ENCODE measurements at places on chromosomes 13 and 19.
A peak's percentile ranks its signal among the peaks of the same experiment; 100 is the strongest.

DNA sequence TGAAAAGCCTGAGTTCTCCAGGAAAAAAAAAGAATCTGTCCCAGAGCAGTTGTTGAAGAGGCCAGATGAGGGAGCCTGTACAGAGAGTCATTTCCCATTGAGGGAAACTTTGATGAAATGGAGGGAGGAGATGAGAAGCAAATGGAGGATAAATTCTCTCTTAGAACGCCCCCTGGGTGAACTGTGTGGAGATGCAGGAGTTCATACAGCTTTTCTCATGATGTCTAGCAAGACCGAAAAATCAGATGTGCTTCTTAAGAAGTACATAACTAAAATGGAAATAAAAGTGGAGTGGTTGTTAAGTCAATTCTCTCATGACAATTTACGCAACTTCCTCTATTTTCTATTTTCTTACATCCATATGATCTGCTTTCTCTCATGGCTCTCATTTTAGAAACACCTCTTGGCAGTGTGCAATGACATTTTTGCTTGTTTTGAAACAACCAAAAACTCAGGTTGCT, 1263.1 kb downstream of the PCDH9 start:
- no peak for DNase-seq

GRCh38 chr13:81194362-81194761, 853.4 kb upstream of the SPRY2 start:
- DNase-seq, result no peak

DNA sequence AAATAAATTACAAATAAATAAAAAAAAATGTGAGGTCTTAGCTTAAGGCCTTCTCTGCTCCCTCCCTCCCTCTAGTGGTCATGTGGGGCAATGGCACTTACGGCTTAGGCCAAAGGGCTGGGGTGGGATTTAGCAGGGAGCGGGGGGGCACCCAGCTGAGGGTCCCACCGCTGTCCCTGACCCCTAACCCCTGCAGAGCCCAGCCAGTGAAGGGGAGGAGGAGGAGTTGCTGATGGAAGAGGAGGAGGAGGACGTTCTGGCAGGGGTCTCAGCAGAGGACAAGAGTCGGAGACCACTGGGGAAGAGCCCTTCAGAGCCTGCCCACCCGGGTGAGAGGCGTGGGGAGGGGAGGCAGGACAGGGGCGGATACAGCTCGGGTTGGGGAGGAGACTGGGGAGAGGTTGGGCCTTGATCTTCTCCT, 9.3 kb downstream of the MPND start:
- DNase-seq, result peak; percentile 80

GRCh38 chr13:101982903-101983302, 418.9 kb downstream of the FGF14 start:
- DNase-seq, result no peak

- no peak for DNase-seq
Measured at GRCh38 chr13:59461411-59461810, 702.3 kb downstream of the DIAPH3 start.

DNA sequence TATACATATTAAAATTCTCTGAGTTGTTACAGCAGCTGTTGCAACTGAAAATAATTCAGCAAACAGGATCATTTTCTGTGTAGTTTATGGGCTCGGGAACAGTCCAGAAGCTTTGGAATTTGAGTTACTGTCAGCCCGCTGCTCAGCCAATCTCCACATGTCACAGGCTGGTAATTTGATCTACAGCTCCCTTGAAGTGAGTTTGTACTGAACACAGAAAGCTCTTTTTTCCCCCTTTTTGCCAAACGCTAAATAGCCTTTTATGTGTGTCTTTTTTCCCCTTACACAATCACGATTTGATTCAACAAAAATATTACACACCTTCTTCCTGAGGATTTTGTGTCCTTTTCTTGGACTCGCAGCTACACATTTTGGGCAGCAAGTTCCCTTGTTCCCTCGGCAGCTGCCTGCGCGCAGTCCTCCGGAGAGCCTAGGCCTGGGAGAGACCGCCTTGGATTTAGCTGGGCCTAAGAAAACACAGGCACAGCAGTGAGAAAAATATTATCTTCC, 371.4 kb downstream of the KCNRG start:
- no peak for DNase-seq

GRCh38 chr13:34034411-34034810, 216.5 kb downstream of the RFC3 start:
- no peak for DNase-seq

GRCh38 chr19:3684054-3684816, 16.0 kb downstream of the PIP5K1C start:
- peak; percentile 90 for DNase-seq

- DNase-seq, result no peak
Measured at GRCh38 chr13:99757756-99758459, 213.7 kb downstream of the ZIC5 start.

DNA sequence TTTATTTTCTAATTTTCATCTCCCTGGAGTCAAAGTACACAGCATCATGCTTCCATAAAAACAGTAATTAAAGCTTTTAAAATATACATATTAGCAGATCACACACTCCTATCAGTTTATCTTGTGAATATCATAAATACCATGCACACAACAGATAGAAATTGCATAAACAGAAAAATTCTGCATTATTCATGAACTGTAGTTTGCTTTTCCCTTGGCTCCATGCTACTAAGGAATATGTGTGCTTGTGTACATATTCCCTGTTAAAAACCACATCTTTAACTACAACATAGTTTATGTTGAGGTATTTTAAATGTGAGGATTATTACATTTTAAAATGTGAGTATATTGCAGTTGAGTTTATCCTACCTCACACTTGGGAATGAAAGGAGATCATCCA, 193.5 kb downstream of the FGF14 start:
- DNase-seq, result no peak

DNA sequence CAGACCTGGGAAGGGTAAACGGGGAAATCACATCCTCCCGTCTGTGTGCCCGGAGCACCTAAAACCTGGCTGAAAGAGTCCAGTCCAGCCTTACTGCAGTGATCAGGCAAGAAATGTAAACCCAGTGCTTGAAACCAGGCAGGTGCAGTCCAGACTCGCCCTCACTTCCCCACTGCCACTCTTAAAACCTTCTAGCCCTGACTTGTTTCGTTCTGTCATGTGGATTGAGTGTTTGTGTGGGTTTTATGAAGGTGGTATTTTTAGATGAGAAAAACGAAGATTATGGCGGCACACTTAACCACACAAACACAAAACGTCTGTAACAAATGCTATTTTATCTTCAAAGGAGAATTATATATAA, 839 bp upstream of the CKAP2 start:
- DNase-seq, result peak; percentile 66

DNA sequence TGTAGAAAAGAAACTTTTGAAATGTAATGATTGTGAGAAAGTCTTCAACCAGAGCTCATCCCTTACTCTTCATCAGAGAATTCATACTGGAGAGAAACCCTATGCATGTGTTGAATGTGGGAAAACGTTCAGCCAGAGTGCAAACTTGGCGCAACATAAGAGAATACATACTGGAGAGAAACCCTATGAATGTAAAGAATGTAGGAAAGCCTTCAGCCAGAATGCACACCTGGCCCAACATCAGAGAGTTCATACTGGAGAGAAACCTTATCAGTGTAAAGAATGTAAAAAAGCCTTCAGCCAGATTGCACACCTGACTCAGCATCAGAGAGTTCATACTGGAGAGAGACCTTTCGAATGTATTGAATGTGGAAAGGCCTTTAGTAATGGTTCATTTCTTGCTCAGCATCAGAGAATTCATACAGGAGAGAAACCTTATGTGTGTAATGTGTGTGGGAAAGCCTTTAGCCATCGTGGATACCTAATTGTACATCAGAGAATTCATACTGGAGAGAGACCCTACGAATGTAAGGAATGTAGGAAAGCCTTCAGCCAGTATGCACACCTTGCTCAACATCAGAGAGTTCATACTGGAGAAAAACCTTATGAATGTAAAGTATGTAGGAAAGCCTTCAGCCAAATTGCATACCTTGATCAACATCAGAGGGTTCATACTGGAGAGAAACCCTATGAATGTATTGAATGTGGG, 19.3 kb downstream of the ZNF583 start:
- DNase-seq, result no peak

DNA sequence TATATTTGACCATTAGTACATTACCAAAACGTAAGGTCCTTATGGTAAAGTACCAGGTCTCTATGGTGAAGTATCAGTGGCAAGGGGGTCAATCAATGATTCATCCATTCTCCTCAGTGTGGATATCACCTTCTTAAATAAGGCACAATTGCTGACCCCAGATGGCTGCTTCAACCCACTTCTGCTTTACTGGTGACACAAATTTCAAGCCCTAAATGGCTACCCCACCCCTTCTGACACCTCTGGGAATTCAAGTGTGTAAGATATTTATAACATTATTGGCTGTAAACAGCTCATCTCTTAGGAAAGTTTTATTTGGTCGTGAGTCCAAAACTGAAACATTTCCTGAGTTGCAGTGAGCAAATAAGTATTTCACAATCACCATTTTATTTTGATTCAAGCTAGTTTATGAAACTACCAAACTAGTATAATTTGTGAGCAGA, 7.9 kb upstream of the WBP4 start:
- peak; percentile 35 for DNase-seq

GRCh38 chr13:100917011-100917410, 242.4 kb upstream of the TMTC4 start:
- no peak for DNase-seq

DNA sequence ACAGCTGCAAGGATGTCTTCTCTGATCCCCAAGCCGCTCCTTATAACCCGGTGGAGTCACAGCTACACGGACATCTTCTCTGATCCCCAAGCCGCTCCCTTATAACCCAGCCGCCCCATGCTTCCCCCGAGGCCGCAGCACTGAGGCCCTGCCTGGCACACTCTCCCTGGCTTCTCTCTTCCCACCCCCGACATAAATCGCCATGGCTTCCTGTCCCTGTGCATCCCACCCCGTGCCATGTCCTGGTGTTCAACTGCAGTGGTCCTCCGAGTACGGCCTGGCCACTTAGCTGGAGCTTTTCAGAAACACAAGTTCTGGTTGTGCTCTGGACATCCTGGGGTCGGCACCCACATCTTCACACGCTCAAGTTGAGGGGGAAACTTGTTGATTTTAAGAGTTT, 60.4 kb downstream of the RASA3 start:
- DNase-seq, result no peak

DNA sequence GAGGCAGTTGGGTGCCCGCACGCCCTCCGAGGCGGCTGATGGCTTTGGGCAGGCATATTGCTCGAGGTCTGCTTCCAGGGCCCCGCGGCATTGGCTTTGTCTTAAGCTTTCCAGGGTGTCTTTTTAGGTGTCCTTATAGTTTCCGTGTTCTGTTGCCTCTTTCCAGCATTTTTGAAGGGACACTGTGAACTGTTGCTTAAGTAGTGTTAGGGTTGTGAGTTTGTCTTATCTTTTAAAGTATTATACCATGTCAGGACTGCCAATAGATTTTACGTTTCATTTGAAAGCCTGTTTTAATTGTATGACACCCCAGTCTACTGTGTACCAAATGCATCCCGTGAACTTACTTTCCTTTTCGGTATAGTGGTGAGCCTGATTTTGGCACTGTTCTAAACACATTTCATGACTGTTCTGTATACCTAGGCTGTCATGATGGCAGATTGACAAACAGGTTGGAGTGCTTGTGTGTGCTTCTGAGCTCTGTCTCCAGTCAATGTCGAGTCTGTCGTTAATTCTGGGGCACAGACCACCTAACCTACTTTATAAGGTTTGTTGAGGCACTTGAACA, 656 bp downstream of the PCCA start:
- DNase-seq, result peak; percentile 43

DNA sequence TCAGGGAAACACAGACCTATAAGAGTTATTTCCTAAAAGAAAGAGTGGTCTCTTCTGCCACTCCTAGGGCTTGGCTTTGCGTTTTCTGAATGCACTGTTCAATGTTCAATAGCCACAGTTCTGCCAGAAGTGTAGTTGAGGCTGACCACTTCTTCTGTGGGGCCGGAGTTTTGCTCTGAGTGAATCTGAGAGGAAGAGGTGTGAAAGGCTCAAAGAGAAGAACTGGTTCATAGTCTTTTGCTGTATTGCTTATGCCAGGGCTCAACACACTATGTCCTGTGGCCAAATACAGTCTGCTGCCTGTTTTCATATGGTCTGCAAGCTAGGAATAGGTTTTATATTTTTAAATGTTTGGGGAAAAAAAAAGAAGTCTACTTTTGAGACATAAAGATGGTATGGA, 128.2 kb downstream of the STOML3 start:
- DNase-seq, result peak; percentile 4
